ENCODE measurements at places on chromosomes 2 and 18. TPM values are rescaled to one million over a fixed set of nuclear protein-coding genes. Genes with fewer than 3 reads are reported as not detected.

GRCh38 chr2:174465327-174465726 lies 21.5 kb downstream of the GPR155 start:
- H3K4me1 ChIP-seq = no peaks in the 10 kb centered on the region
- no peaks in the 10 kb centered on the region for H3K27me3 ChIP-seq
- peaks cover 60% of the 10 kb centered on the region for H3K36me3 ChIP-seq
- DNase-seq = no peak

DNA sequence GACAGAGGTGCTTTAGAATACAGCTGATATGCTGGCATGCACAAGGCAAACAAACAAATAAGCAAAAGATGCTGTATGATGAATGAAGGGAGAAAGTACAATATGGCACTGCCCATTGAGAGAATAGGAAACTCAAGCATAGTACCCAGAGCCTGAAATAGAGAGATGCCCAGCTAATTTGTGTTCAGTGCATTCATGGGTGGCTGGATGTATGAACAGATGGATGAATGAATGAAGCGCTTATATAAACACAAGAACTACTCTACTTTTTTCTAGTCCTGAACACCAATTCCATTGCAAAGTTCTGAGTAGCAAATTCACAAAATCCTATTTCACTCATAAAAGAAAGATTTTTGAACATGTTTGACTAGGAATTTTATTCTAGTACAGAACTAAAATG lies 756.3 kb downstream of the SATB2 start:
- H3K27ac ChIP-seq = no peak overlapping the region
- no peaks in the 10 kb centered on the region for H3K27me3 ChIP-seq
- H3K4me3 ChIP-seq = no peak overlapping the region
- no peaks in the 10 kb centered on the region for H3K4me1 ChIP-seq
- H3K36me3 ChIP-seq = no peaks in the 10 kb centered on the region

DNA sequence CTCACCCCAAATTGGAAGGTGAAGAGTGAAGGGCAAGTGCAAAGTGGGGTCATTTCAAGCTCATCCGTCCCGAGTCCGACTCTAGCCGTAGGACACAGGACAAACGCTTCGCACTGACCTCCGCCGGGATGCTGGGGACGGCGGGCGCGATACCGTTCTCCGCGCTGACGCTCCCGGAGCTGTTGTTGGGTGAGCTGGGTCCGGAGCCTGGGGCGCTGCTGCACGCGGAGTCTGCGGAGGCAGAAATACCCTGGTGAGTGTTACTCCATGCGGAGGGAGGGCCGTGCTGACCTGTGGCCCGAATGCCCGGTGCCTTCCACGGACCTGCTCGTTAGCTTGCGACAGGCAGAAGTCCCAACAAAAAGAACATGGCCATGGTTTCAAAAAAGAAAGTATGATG lies 261.3 kb downstream of the HDAC4 start:
- no peak overlapping the region for H3K27ac ChIP-seq
- no peak for DNase-seq
- no peak overlapping the region for H3K4me3 ChIP-seq
- H3K27me3 ChIP-seq = no peaks in the 10 kb centered on the region
- H3K36me3 ChIP-seq = peaks cover 14% of the 10 kb centered on the region
- H3K4me1 ChIP-seq = no peaks in the 10 kb centered on the region

- H3K27ac ChIP-seq = peak overlapping the region; percentile 52
- no peaks in the 10 kb centered on the region for H3K27me3 ChIP-seq
- H3K4me1 ChIP-seq = peaks cover 9% of the 10 kb centered on the region
- no peak for DNase-seq
These were observed 44.0 kb downstream of the PTRHD1 start for GRCh38 chr2:24749069-24749691.

GRCh38 chr18:75070235-75070624 lies 138.7 kb downstream of the PTGR3 start:
- no peaks in the 10 kb centered on the region for H3K27me3 ChIP-seq
- peaks cover 18% of the 10 kb centered on the region for H3K36me3 ChIP-seq
- H3K4me3 ChIP-seq = peak overlapping the region; percentile 93
- peak overlapping the region; percentile 96 for H3K27ac ChIP-seq
- DNase-seq = no peak

- H3K36me3 ChIP-seq = peaks cover 14% of the 10 kb centered on the region
- H3K4me1 ChIP-seq = no peaks in the 10 kb centered on the region
- H3K4me3 ChIP-seq = no peak overlapping the region
- no peak overlapping the region for H3K27ac ChIP-seq
- no peaks in the 10 kb centered on the region for H3K27me3 ChIP-seq
These were observed 80.1 kb upstream of the FOSL2 start for GRCh38 chr2:28312307-28313219.

GRCh38 chr2:168155046-168155445 lies 92.3 kb downstream of the STK39 start:
- H3K27ac ChIP-seq = no peak overlapping the region
- H3K4me1 ChIP-seq = peaks cover 7% of the 10 kb centered on the region
- no peaks in the 10 kb centered on the region for H3K27me3 ChIP-seq
- DNase-seq = no peak
- H3K36me3 ChIP-seq = peaks cover 26% of the 10 kb centered on the region

- DNase-seq = no peak
- no peak overlapping the region for H3K4me3 ChIP-seq
- H3K27ac ChIP-seq = no peak overlapping the region
- no peaks in the 10 kb centered on the region for H3K4me1 ChIP-seq
These were observed 104.4 kb upstream of the SALL3 start for GRCh38 chr18:78875016-78875777.

DNA sequence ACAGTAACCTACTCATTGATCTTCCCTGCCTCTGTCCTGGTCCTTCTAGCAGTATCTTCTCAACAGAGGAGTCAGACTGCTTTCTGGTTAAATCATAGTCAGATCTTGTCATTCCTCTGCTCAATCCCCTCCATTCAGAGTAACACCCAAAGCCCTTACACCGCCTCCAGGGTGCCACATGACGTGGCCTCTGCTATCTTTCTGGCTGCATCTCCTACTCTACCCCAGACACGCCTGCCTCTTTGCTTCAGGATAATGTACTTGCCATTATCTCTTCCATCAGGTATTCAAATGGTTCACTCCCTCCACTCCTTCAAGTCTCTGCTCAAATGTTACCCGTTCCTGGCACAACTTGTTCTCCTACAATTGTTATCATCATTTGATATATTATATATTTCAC lies 36.3 kb upstream of the ACVR2A start:
- H3K4me1 ChIP-seq = no peaks in the 10 kb centered on the region
- no peak overlapping the region for H3K27ac ChIP-seq
- H3K27me3 ChIP-seq = peaks cover 8% of the 10 kb centered on the region
- H3K4me3 ChIP-seq = no peak overlapping the region

DNA sequence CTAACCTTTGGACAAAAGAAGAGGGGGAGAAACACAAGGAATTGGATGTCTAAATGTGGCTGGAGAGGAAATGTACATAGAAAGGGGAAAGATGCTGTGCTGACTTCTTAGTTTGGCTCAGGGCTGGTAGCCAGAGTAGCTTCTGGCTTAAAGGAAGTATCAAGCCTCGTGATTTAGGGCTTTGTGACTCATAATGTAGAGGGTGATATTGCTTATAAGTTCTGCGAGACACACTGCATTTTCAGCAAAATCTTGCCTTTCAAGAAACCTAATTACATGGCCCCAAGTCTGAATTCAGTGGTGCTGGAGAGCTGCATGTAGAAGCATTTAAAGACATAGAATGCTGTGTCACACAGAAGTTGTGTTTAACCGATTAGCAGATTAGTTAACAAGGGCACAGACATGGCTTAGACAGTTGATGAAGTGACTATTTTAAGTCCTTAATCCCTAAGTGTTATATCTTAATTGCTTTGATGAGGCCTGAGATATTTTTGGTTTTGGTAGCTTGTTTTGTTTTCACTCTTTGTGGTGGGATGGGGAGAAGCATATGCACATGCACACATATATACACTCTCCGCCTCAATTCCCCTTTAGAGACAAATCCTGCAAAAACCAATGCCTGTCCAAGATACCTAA lies 66.4 kb downstream of the EPAS1 start:
- H3K27ac ChIP-seq = no peak overlapping the region
- no peaks in the 10 kb centered on the region for H3K36me3 ChIP-seq
- H3K4me1 ChIP-seq = peaks cover 20% of the 10 kb centered on the region
- H3K4me3 ChIP-seq = no peak overlapping the region
- no peak for DNase-seq
- H3K27me3 ChIP-seq = no peaks in the 10 kb centered on the region

- no peaks in the 10 kb centered on the region for H3K4me1 ChIP-seq
- H3K4me3 ChIP-seq = no peak overlapping the region
- DNase-seq = no peak
- no peak overlapping the region for H3K27ac ChIP-seq
- H3K36me3 ChIP-seq = no peaks in the 10 kb centered on the region
These were observed 104.1 kb upstream of the ITGA6 start for GRCh38 chr2:172323256-172323655.

TAF1B gene
- total RNA-seq = 19.3 TPM

UCN gene
- 5.9 TPM for total RNA-seq

KCNS3 gene
- total RNA-seq = not detected

CFC1 gene
- total RNA-seq = not detected

FBXO48 gene
- 4.8 TPM for total RNA-seq

CCDC93 gene
- 67.9 TPM for total RNA-seq

CFAP221 gene
- not detected for total RNA-seq

VIT gene
- total RNA-seq = not detected

RGPD4 gene
- total RNA-seq = 0.88 TPM

Measured in naive thymus-derived CD8-positive, alpha-beta T cell (primary cell).